WERI-Rb-1 (cell line): ENCODE measurements at places on chromosomes 7 and 10.

DNA sequence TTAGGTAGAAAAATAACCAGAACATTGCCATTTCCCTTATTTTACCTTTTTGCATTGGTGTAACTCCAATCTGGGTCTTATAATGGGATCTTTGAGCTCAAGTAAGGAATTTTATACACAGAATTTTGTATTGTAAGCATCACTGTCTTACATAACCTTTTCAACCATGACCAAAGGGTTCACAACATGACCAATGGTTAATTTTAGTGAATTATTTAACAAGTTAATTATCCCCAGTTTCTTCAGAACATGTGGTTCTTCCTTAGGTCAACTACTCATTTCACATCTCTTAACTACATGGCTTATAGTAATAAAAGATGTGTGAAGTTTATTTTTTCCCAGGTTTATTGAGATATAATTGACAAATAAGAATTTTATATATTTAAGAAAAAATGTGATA, 74.2 kb upstream of the RHOBTB1 start:
- no peak for DNase-seq

GRCh38 chr10:87761892-87762291, 56.1 kb downstream of the ATAD1 start:
- no peak for DNase-seq

- DNase-seq: no peak
Measured at GRCh38 chr10:24149640-24150039, 59.3 kb upstream of the KIAA1217 start.

DNA sequence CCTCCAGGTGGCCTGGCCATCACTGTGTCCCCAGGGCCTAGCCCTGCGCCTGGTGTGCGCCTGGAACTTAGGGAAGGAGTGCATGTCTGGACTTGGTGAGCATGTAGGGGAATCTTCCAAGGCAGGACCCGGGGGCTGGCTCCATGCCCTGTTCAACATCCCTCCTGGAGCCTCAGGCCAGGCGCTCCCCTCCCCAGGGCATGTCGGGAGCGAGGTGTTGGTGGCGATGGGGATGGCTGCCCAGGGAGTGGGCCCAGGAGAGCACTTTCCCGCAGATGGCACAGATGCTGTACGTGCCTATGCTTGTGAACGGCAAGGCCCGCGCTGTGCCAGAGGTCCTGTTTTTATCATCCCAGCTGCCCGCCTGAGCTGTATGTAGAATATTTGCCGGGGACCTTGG, 55.0 kb downstream of the CDH23 start:
- no peak for DNase-seq

DNA sequence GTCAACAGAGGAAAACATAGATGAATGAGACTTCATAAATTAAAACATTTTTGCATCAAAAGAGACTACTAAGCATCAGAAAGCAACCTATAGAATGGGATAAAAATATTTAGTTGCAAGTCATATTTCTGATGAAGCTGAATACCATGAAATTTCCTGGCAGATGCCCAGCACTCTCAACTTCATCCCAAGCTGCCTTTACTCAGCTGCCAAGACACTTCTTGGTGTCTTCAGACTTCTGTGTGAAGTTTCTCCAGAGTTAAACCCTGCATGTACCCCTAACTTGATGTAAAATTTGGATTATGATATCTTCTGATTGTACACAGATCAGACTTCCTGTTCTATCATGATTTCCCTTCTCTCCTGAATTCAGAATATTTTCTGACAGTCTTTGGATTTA, 73.2 kb downstream of the AKR1C4 start:
- no peak for DNase-seq

- DNase-seq: no peak
Measured at GRCh38 chr7:114879554-114879953, 42.3 kb upstream of the MDFIC start.

DNA sequence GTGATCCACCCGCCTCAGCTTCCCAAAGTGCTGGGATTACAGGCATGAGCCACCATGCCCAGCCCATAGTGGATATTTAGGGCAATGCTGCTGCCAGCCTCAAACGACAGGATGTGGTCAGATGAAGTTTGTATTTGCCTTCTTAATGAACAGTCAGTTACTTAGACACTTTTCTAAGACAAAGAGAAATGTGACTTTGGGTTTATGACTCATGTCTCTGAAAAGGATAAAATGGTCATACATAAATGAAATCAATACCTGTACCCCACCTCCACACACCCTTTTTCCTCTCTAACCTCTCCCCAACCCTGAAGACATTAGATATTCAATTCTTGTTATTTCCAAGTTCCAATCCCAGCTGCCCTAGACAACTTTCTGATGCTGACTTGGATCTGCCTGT, 109.3 kb upstream of the INSIG1 start:
- no peak for DNase-seq
